Stimulated activated CD4-positive, alpha-beta T cell treated with anti-CD3 and anti-CD28 coated beads, Interleukin-1b, Interleukin-23, amount 100 ng/mL, for 4 hours (primary cell): ENCODE measurements at places on chromosomes 5 and 9.

DNA sequence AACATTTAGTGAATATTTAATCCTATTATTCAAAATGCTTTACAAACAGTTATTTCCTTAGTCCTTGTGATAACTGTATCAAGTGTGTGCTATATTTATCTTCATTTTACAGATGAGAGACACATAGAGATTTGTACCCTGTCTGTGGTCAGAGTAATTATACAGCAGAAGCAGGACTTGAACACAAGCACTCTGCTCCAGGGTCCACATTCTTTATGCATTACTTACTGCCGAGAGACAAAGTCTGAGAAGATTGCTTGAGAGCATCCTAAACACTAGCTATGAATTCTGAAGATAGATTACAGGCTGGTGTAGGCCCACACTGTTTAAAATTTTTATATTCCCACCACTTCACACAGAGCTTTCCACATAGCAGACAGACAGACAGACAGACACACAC is 926.1 kb upstream of the DMAC1 start:
- no peak for DNase-seq

GRCh38 chr9:33044677-33045282 is 19.7 kb downstream of the DNAJA1 start:
- DNase-seq = no peak

GRCh38 chr9:89436963-89437625 is 60.8 kb downstream of the SEMA4D start:
- no peak for DNase-seq

DNA sequence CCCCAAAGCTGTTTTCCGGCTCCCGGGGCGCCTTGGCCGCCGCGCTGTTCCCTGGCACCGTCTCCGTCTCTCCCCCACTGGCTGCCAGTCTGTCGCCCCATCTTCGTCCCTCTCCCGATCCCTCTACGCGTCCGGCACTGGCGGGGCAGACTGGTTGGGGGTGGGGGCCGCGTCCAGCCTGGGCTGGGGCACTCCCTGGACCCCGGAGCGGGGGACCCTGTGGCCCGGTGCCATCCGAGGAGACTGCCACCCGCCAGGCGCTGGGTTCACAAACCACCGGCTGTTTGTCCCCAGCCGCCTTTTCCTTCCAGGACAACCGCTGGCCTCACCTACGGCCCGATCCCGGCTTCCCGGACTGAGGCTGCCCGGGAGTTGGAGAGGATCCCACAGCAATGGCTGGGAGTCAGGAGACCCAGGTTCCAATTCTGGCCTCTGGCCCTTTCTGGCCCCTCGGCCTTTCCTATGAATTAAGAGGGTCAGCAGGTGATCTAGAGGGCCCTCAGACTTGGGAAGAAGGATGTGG is 1.0 kb upstream of the FIBCD1 start:
- no peak for DNase-seq

- DNase-seq = no peak
These were observed 6.5 kb upstream of the BTNL3 start for GRCh38 chr5:180982008-180982741.

- DNase-seq = no peak
These were observed 105.6 kb upstream of the PCA3 start for GRCh38 chr9:76658510-76659231.

- no peak for DNase-seq
These were observed at the start of gene ENTPD8 for GRCh38 chr9:137441289-137441934. Gene ENTPD8, minus strand, starts transcription at chr9:137441357. Its CDS starts 3,072 bp downstream, at chr9:137438285.

DNA sequence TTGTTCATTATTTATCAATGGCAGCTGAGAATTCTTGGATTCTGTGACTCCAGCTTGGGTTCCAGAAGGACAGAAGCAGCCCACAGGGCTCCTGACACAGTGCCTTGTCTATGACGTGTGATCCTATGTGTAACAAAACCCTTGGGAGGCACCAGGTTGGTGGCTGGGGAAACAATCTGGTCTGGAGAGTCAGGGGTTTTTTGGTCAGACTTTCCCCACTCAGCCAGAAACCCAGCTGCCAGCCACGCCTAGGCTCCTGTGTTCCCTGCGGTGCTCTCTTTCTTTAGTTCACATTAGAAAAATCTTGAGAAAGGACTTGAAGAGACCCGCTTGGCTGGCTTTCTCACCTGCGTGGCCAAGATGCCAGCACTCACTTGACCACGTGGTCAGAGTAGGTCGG is 15.5 kb upstream of the ZBED3 start:
- no peak for DNase-seq

GRCh38 chr5:169933127-169933526 is 47.2 kb downstream of the INSYN2B start:
- no peak for DNase-seq
